ENCODE measurements at places on chromosomes 6 and 20. TPM values are rescaled to one million over a fixed set of nuclear protein-coding genes. Genes with fewer than 3 reads are reported as not detected.

PACSIN1 gene
- 6.6 TPM for total RNA-seq

DNA sequence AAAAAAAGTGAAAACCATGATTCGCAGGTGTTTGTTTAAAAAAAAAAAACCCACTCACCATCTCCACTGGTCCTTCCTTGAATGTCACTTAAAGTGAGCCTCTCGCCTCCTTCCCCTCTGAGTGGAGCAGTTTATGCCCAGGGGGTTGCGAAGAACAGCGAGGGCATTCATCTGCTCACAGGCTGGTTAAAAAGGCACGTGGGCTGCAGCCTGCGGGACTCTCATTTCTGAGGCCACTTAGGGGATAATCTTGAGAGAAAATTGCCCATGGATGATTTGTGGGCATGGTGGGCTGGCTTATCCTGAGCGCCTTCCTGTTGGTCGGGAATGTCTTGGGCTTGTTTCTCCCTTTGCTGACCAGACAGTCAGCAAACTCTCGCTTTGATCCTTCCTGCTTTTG lies 18.9 kb downstream of the BCAS4 start:
- no peaks in the 10 kb centered on the region for H3K36me3 ChIP-seq
- H3K4me3 ChIP-seq, result no peak overlapping the region
- H3K27me3 ChIP-seq, result no peaks in the 10 kb centered on the region
- H3K27ac ChIP-seq, result no peak overlapping the region
- DNase-seq, result no peak
- H3K4me1 ChIP-seq, result no peaks in the 10 kb centered on the region

GRCh38 chr6:29892696-29893095 lies 49.6 kb upstream of the HLA-A start:
- DNase-seq, result no peak
- no peak overlapping the region for H3K27ac ChIP-seq
- no peaks in the 10 kb centered on the region for H3K4me1 ChIP-seq

DNA sequence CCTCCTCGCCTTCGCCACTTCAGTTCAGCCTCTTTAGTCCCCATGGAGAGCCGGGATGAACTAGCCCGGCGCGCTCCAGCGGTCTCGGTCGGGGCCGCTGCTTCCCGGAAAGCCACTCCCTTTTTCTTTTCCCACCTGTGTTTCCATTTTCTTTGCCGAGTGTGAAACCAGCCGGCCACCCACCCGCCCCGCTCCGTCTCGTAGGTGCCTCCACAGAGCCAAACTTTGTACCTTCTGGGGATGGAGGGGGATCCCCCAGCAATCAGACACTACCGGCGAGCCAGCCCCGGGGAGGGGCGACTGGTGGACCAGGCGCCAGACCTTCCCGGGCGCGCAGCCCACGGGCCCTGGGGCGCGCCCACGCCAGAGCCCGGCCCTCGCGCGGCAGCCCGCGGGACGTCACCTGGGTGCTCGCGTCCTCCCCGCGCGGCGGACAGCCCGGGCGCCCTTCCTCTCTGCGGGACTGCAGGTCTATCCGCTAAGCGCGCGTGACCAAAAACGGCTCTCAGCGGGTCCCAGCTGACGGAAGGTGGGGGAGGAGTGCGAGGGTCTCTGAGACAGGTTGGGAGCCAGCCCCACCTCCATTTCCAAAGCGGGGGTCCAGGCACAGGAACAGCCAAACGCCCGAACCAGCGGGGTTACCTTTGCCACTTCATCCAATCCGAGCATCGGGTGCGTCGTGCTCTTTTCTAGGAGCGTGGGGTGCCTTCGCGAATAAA lies at the start of gene MCHR2:
Gene MCHR2 (minus strand): TSS at position 691 of the 719 bp plus-strand sequence. CDS start 38,076 bp downstream, outside the sequence.
- peaks cover 37% of the 10 kb centered on the region for H3K27me3 ChIP-seq
- no peak within 1 kb of the TSS for H3K27ac ChIP-seq
- no peak within 1 kb of the TSS for H3K4me3 ChIP-seq
- no peaks in the 10 kb centered on the region for H3K36me3 ChIP-seq

MUC21 gene
- not detected for total RNA-seq

DNA sequence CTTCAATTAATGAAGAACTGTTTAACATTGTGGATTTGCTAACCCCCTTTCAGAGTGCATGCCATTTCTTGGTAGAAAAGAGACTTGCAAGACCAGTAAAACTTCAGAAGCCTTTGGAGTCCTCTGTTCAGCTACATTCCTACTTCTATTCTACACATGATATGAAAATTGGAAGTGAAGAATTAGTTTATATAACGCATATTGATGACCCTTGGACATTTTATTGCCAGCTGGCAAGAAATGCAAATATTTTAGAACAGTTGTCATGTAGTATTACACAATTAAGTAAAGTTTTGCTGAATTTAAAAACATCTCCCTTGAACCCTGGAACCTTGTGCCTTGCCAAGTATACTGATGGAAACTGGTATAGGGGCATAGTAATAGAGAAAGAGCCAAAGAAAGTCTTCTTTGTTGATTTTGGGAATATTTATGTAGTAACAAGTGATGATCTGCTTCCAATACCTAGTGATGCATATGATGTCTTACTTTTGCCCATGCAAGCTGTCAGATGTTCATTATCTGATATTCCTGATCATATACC lies 3.3 kb downstream of the TDRD6 start:
- H3K27me3 ChIP-seq, result no peaks in the 10 kb centered on the region
- H3K27ac ChIP-seq, result no peak overlapping the region

- no peaks in the 10 kb centered on the region for H3K4me1 ChIP-seq
- H3K36me3 ChIP-seq, result no peaks in the 10 kb centered on the region
- H3K27me3 ChIP-seq, result no peaks in the 10 kb centered on the region
- DNase-seq, result no peak
- no peak overlapping the region for H3K4me3 ChIP-seq
- H3K27ac ChIP-seq, result no peak overlapping the region
Observed at GRCh38 chr6:44575644-44576043, 188.1 kb downstream of the CDC5L start.

- no peaks in the 10 kb centered on the region for H3K4me1 ChIP-seq
- H3K27ac ChIP-seq, result no peak overlapping the region
- H3K27me3 ChIP-seq, result no peaks in the 10 kb centered on the region
- DNase-seq, result no peak
- H3K36me3 ChIP-seq, result no peaks in the 10 kb centered on the region
- no peak overlapping the region for H3K4me3 ChIP-seq
Observed at GRCh38 chr6:138272533-138273315, 54.4 kb upstream of the PBOV1 start.

DNA sequence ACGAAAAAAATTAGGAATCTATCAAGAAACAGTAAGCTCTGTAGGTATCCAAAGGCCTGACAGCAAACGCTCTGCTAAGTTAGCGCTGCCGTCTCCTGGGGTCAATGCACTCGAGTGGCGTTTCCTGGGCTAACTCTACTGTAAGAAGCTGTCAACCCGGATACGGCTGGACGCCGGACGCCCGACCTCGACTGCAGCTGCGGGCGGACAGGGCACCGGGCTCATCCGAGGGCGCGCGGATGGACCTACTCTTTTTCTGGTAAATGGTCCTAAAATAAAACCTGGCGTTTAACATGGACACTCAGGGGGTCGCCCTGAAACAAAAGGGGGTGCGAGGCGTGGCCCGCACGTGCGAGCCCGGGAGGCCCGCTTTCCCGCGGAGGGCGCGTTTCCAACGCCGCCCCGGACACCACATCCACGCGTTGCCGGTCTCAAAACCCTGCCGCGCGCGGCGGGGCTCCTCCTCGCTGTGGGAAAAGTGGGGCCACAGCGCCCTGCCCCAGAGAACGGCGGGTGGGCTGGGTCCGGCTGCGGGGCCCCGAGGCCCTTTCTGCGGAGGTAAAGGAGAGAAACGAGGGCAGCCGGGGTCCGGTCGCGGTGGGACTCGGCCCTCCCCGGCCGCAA lies 537 bp downstream of the TCP1 start:
- peak overlapping the region; percentile 95 for H3K27ac ChIP-seq
- no peaks in the 10 kb centered on the region for H3K27me3 ChIP-seq
- peaks cover 18% of the 10 kb centered on the region for H3K36me3 ChIP-seq
- H3K4me1 ChIP-seq, result peaks cover 51% of the 10 kb centered on the region
- H3K4me3 ChIP-seq, result peak overlapping the region; percentile 92

- DNase-seq, result peak; percentile 51
- no peak overlapping the region for H3K4me3 ChIP-seq
- no peaks in the 10 kb centered on the region for H3K36me3 ChIP-seq
- no peaks in the 10 kb centered on the region for H3K27me3 ChIP-seq
- no peak overlapping the region for H3K27ac ChIP-seq
Observed at GRCh38 chr20:39885975-39886649, 802.9 kb downstream of the MAFB start.

ZDHHC14 gene
- total RNA-seq, result 27.8 TPM

All from heart right ventricle (tissue), 16 donors.